Kidney glomerular epithelial cell (primary cell): ENCODE measurements at places on chromosomes 16 and 17.

DNA sequence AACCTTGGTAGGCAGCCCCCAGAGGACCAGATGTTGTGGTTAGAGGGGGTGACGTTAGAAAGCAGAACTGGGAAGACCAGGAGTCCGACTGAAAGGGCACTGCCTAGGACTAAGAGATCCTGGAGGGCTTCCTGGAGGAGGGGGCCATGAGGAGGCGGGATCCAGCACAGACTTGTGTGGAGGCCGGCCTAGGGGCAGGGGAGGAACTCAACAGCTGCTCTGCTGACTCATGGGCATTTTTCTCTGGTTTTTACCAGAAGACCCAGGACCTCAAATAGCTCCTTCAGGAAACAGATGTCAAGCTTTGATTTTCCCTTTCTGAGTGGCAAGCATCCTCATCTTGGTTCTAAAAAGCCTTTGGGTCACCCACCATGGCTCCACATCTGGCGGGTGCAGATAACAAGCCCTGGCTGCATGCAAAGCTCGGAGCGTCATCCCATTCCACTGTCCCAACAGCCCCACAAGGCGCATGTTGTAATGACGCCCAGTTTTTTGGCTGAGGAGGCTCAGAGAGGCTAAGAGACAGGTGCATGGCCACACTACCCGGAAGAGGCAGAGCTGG, 29.0 kb downstream of the IL21R start:
- no peak for DNase-seq

- DNase-seq: no peak
Observed at GRCh38 chr17:33267851-33268548, 25.1 kb downstream of the ASIC2 start.

DNA sequence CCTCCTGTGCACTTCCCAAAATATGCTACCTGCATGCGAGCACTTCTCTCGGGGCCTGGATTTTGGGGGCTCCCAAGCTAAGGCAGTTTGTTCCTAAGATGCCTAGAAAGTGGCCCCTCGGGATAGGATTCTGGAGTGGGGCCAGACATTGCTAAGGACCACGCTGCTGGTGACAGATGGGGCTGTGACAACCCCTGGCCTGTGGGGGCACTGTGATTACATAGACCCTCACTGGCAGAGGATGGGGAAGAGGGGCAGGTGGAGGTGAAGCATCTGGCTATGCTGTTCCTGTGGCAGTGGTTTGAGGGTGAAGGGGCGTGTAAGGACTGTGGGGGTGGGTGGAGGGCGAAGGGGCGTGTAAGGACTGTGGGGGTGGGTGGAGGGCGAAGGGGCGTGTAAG, 128.4 kb downstream of the ENGASE start:
- DNase-seq: no peak

DNA sequence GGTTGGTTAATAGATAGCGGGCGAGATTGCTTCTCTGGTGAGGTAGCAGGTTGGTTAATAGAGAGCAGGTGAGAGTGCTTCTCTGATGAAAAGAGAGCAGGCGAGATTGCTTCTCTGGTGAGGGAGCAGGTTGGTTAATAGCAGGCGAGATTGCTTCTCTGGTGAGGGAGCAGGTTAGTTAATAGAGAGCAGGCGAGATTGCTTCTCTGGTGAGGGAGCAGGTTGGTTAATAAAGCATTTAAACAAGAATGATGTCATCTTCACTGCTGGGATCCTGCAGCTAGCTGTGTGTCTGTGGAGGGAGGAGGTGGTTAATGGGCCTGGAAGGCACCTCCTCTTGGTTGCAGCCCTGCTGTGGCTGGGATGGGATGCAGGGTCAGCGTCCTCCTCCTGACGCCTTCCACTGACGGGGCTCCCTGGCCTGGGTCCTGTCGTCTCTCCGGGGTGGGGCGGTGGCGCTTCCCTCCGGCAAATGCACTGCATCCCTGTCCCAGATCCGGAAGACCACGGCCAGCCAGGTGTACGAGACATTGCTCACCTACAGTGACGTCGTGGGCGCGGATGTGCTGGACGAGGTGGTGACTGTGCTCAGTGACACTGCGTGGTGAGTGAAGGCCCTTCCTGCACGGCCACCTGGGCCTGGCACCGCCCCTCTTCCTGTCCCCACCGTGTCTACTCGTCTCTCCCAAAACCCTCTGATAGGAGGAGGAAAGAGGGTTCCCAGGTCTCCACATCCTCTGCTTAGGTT, 99.2 kb upstream of the ZNF750 start:
- no peak for DNase-seq

GRCh38 chr17:63498626-63499195, 21.9 kb downstream of the ACE start:
- no peak for DNase-seq

DNA sequence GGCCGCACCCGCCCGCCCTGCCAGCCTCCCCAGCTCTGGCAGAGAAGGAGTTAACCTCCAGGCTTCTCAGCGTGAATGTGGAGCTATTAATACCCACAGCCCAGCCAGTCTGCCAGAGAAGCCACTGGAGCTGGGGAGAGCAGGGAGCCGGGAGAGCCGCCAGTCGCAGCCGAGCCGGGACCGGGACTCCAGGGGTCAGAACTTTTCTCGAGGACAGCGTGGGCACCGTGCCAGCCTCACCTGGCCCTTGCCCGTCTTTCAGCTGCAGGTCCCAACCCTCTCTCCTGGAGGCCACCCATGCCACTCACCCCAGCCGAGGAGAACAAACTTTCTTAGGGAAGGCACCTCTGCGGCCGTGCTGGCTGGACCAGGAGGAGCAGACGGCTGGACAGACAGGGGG, 33.8 kb upstream of the SBK1 start:
- peak; percentile 1 for DNase-seq

DNA sequence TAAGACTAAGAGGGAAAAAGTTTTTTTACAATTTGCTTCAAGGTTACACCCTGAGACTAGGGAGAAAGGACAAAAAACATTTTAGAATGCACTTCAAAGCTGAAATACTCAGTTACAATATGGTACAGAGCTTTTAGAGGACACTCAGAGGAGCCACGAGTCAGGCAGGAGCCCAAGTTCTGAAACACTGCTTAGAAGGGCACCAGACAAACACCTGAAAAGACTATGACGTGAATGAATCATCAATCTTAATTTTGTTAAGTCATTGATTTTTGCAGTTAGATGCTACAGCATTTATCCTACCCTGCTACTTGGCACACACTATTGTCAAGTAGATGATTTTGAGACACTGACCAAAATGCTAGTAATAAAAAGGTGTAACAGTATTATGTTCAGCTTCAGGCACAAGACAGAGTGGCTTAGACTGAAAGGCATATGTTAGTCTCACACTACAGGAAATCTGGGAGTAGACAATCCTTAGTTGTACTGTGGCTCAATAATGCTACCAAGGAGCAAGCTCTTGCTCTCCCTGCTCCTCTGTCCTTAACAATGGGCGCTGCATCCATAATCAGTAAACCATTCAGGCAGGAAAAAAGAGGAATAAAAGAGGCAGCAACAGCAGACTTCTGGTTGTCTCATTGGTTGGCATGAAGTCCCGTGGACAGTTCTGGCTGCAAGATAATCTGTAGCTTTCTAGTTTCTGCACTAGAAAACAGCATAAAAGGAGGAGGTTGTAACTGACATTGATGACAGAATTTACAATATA, 151.8 kb downstream of the ABCA8 start:
- DNase-seq: no peak

DNA sequence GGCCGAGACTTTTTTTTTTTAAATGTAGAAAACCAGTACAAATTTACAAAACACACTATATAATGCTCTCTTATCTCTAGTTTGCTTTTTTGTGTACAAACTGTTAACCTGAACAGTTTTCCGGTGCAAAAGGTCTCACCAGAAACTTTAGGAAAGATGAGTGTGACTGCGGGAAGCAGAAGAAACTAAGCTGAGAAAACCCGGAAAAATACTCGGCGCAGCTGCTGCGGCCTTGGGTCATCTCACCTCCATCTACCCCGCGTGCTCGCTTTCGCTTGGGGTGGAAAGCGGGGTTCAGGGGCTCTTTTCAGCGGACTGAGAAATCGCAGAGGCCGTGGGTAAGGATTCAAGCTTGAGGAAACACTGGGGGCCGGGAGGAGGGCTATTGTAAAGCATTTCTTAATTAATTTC, 1.8 kb downstream of the SALL1 start:
- DNase-seq: no peak

GRCh38 chr17:82089723-82090548, 8.1 kb downstream of the FASN start:
- no peak for DNase-seq

DNA sequence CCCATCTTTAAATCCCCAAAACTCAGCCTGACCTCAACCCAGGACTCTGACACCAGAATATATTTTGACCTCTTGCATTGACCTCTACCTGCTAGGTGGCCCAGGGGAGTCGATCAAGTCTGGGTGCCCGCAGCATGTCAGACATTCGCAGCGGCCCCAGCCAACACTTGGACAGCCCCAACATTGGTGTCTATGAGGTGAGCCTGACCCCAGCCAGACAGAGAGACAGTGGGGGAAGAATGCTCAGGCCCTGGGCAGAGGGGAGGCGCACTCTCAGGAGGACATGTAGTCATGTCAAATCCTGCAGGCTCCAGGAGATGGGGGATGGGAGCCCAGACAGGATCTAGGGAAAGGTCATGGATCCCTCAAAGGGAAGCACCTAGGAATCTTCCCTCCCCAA, 5.4 kb downstream of the GUCY2D start:
- DNase-seq: no peak
